ENCODE measurements at places on chromosomes 11 and 22.
A peak's percentile ranks its signal among the peaks of the same experiment; 100 is the strongest.

GRCh38 chr11:76038608-76039007, 167.7 kb downstream of the WNT11 start:
- no peak for DNase-seq

- peak; percentile 95 for DNase-seq
Measured at GRCh38 chr11:44727373-44728287, 868 bp downstream of the TSPAN18 start.

DNA sequence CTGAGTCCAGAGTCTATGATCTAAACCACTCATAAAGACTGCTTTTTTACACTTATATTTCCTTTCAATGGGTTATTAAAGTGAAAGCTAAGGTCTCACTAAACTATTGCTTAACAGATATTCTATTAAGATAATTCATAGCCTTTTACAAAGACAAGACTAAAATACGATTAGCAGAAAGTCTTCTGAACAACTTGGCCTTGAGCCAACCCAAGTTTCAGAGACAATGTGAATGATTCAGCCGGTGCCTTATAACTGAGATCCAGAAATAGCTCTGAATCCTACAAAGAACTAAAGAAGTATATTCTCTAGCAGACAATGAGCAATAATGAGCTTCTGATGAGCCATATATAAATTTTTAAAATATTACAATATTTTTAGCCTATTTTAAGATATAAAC, 41.5 kb upstream of the CARD18 start:
- no peak for DNase-seq

GRCh38 chr11:62770778-62771143, 435 bp upstream of the TAF6L start:
- no peak for DNase-seq

GRCh38 chr11:96185220-96185768, 157.7 kb downstream of the MAML2 start:
- no peak for DNase-seq

GRCh38 chr11:20060181-20060580, 100.1 kb downstream of the DBX1 start:
- DNase-seq, result no peak

DNA sequence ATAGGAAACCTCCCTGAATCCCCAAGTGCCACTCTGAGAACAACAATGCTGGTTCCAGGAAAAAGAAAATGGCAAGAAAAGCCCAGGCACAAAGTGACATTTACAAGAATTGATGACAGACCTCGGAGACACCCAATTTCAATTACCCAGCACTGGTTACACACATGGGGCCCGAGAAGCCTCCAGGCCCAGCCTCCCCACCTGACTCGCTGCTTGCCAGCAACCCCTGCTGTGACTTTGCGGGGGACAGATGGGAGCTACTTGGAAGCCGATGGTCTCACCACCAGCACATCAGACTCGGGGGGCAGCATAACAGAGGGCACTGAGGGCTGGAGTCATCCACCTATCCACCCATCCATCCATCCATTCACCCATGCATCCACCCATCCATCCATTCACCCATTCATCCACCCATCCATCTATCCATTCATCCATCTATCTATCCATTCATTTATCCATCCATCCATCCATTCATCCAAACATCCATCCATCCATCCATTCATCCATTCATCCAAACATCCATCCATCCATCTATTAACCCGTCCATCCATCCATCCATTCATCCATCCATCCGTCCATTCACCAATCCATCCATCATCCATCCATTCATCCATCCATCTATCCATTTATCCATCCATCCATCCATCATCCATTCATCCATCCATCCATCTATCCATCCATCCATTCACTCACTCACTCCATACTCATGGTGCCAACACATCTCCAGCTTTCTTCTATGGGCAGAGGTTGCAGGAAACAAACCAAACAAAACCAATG, 567.6 kb downstream of the BRD1 start:
- DNase-seq, result no peak

DNA sequence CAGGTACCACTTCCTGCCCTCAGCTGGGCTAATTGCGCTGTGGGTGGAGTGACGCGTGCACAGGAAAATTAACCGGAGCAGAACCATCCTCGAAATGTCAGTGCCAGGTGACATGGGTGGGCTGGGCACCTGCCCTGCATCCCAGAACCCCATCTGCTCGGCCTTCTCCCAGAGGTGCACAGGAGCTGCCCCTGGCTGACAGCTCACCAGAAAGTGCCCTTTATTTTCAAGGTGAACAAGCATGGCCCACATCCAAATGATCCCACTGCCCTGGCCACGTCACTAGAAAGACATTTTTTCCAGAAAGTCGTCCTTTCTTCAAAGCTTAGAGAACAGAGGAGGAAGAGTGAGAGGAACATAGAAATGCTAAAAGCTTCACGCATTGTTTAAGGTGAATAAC, 4.1 kb upstream of the ELFN2 start:
- DNase-seq, result no peak

- DNase-seq, result peak; percentile 44
Measured at GRCh38 chr11:95450547-95451123, 219.6 kb upstream of the SESN3 start.

GRCh38 chr22:23682077-23682476, 8.7 kb upstream of the RGL4 start:
- DNase-seq, result no peak

- DNase-seq, result no peak
Measured at GRCh38 chr22:19508024-19508776, 16.0 kb downstream of the CLDN5 start.

GRCh38 chr11:57499413-57499982, 16.0 kb downstream of the SLC43A1 start:
- peak; percentile 97 for DNase-seq

- no peak for DNase-seq
Measured at GRCh38 chr22:30044881-30045493, 35.3 kb upstream of the HORMAD2 start.

- no peak for DNase-seq
Measured at GRCh38 chr11:99098258-99098657, 77.5 kb downstream of the CNTN5 start.

DNA sequence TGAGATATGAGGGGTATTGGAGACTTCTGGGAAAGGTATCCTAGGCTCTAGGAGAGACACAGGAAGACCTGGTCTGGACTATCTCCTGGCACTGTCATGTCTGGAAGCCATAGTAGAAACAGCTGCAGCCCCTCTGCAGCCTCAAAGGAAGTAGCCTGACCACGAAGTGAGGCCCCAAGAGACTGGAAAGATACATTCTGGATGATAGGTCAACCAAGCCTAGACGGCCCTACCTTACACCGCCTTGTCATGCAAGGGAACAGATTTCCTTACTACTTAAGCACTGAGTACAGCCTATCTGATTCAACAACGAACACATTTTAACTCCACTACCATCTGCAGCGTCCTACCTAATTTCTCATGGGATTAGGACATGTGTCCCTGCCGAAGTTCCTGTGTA, 31.1 kb downstream of the UQCR10 start:
- DNase-seq, result no peak

DNA sequence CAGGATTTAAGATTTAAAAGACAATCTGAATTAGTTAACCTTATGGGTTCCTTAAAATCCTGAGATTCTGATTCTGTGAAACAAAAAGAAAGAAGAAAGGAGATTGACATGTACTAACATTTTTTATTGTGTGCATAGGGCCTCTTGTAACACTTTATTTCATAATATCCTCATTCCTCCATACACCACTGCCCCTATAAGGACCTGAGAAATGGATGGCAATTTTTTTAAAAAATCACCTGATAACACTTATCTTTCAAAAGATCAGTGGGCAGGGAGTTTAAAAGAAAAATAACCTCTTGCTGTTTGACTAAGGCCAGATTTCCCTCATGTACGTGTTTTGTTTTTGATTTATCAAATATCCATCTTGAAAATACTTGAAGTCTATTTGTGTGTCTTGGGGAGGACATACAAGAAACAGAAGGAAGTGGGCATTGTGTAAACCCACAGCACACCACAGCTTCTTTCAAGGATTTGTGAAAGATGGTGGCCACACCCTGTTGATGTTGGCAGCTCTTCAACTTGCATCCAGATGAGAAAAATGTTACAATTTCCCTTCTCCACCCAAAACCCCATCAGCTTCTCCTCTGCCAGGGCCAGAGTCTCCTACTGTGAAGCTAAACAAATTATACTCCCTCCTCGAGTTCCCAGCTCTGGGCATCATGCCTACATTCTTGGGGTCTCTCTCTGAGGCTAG, 35.0 kb upstream of the MPEG1 start:
- DNase-seq, result peak; percentile 33

DNA sequence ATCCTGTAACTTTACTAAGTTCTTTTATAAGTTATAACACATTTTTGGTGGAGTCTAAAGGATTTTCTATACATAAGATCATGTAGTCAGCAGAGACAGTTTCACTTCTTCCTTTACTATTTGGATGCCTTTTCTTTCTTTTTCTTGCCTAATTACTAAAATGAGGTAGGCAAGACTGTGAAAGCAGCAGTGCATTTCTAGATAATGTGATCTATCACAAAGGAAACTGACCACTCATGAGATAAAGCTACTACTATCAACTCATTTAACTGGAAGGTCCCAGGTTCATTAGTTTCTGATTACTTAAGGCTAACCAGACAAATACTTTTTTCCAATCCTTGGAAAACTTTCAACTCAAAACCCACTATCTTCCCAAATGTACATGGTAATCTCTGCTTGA, 196.2 kb upstream of the E2F8 start:
- DNase-seq, result no peak

DNA sequence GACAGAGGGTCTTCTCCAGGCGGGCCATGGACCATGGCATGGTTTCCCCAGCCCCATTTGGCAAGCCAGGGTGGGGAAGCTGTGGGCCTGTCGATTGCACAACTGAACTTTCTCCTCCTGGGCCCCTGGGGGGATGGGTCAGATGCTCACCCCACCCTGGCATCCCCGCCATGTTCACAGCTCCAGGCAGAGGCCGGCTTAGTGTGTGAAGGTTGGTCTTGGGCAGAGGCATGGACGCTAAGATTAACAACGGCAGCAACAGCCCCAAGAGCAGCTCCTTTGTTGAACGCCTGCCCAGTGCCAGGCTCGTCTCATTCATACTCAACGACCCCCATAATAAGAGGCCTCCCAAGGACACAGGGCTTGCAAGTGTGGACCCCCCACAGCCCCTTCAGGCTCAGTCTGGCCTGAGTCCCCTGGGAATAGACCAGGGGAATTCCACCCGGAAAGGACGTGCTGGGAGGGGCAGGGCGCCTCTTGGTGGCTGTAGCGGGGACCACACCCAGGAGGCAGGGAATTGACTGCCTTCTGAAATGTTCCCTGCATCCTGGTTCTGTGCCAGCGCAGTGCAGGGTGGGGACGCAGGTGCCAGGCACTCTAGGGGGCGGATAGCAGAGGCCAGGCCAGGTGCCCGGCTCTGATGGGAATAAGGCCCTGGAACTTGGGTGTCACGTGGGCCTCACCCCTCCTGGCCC, 8.3 kb downstream of the TSPO start:
- DNase-seq, result peak; percentile 96

DNA sequence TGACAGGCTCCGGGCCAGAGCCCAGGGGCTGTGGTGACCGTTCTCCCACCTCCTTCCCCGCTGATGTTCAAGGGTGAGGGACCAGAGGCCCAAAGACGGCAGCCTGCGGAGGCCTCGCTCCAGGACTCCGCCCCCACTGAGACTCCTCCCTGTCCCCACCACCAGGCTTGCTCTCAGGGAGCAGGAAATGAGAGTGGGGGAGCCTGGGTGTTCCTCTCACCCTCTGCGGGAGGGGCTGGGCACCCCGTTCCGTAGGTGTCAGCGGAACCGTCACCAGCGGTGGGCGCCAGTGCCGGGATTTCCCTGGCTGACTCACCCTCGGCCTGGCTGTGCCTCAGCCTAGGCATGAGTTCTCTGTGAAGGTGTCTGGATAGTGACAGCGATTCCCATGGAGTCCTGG, 15.7 kb downstream of the DAGLA start:
- peak; percentile 92 for DNase-seq

GRCh38 chr11:35905646-35906276, 38.1 kb upstream of the LDLRAD3 start:
- DNase-seq, result no peak

DNA sequence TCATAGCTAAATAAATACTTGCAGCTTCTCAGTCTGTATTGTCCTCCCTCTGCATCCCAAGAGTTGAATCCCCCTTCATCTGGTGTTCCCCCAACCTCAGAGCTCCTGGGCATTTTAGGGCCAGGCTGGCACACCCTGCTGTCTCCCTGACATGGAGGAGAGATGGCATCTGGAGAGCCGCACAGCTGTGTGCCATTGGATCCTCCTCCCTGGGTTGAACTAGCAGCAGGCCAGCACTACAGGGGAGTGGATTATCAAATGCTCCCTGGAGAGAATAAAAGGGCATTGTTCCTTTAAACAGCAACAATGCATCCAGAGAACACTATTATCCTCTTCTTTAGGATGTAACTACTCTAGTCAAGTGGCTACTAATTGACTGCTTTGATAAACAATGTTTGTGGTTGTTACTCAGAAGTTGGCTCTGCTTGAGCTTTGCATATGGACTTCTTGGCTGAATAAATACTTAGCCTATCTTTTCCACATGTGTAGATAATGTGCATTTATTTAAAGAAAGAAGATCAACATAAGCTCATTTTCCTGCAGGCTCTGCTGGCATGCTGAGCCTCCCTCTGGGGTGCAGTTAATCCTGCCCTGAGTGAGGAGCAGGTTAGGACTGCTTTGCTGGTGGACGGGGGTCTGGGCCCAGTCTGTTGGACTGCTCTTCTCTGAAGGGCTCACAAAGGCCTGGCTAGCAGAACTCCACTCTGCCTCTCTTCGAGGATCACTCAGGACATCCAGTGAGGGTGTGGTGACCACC, 897.2 kb downstream of the TBC1D22A start:
- DNase-seq, result peak; percentile 25

- no peak for DNase-seq
Measured at GRCh38 chr11:79186669-79187068, 254.2 kb downstream of the TENM4 start.

- DNase-seq, result peak; percentile 29
Measured at GRCh38 chr11:37946155-37946766, 1348.2 kb upstream of the RAG2 start.

DNA sequence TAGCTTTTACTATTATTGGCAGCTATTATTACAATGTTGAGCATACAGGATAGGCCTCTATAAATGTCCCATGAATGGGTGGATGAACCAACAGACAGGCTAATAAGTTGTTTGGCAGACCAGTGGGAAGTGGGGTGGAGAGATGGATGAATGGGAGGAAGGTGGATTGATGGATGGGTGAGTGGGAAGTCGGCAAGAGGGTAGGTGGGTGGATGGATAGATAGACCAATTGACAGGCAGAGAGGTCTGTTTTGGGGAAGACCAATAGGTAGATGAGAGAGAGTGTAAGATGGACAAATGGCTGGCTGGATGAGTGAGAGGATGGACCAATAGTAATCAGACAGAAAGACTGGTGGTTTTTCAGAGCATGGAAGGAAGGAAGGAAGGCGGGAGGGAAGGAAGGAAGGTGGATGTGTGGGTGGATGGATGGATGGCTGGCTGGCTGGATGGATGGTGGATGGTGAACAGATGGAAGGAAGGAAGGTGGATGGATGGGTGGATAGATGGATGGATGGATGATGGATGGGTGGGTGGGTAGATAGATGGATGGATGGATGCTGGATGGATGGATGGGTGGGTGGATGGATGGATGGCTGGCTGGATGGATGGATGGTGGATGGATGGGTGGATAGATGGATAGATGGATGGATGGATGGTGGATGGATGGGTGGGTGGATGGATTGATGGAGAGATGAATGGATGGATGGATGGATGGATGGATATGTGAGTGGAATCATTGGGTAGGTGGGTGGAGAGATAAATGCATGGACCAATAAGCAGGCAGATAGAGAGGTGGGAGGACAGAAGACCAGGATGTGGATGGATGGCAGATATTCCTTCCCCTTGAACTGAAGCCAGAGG, 37.4 kb downstream of the RASD2 start:
- no peak for DNase-seq

- DNase-seq, result no peak
Measured at GRCh38 chr11:83205608-83206185, 12.2 kb downstream of the ANKRD42 start.

GRCh38 chr11:2287091-2287490, 14.6 kb downstream of the C11orf21 start:
- DNase-seq, result peak; percentile 20
